Karpas-422 (cell line): ENCODE measurements at places on chromosomes 5 and 9. TPM values are rescaled to one million over a fixed set of nuclear protein-coding genes. Genes with fewer than 3 reads are reported as not detected.

- DNase-seq = peak; percentile 87
- peaks cover 13% of the 10 kb centered on the region for H3K4me1 ChIP-seq
- 0 out of 2 replicates have a peak, but pooled peaks cover 2% of the 10 kb centered on the region for H3K27me3 ChIP-seq
- no peak within 1 kb of the TSS for H3K27ac ChIP-seq
- H3K4me3 ChIP-seq = peak within 1 kb of the TSS; percentile 66
These were observed at the start of gene PCDHB14 for GRCh38 chr5:141223112-141223783. Gene PCDHB14, plus strand, starts transcription at chr5:141223343. Its CDS starts 163 bp downstream, at chr5:141223506.

GRCh38 chr5:125152044-125152443 lies 405.6 kb upstream of the ZNF608 start:
- H3K4me3 ChIP-seq = no peak overlapping the region
- DNase-seq = no peak
- H3K4me1 ChIP-seq = no peaks in the 10 kb centered on the region
- H3K27me3 ChIP-seq = no peaks in the 10 kb centered on the region

GRCh38 chr9:68493958-68494577 lies 46.6 kb downstream of the TMEM252 start:
- H3K4me3 ChIP-seq = no peak overlapping the region
- no peak overlapping the region for H3K27ac ChIP-seq
- no peak for DNase-seq
- H3K36me3 ChIP-seq = no peaks in the 10 kb centered on the region
- no peaks in the 10 kb centered on the region for H3K27me3 ChIP-seq

The IL5 gene
- not detected in 2 replicates for total RNA-seq

The PROB1 gene
- 0.78 and 2.3 TPM in 2 replicates for total RNA-seq

The BRINP1 gene
- total RNA-seq = not detected in 2 replicates

The SCGB3A2 gene
- not detected in 2 replicates for total RNA-seq

- H3K4me3 ChIP-seq = no peak overlapping the region
- H3K27me3 ChIP-seq = no peaks in the 10 kb centered on the region
- no peaks in the 10 kb centered on the region for H3K4me1 ChIP-seq
- no peak overlapping the region for H3K27ac ChIP-seq
- no peaks in the 10 kb centered on the region for H3K36me3 ChIP-seq
These were observed 27.8 kb upstream of the GDNF start for GRCh38 chr5:37867654-37868053.

- peaks cover 45% of the 10 kb centered on the region for H3K36me3 ChIP-seq
- H3K27ac ChIP-seq = peak overlapping the region; percentile 54
- H3K4me3 ChIP-seq = no peak overlapping the region
- no peaks in the 10 kb centered on the region for H3K27me3 ChIP-seq
- no peak for DNase-seq
These were observed 64.8 kb downstream of the ZCCHC7 start for GRCh38 chr9:37184905-37185867.

The IFNA8 gene
- not detected in 2 replicates for total RNA-seq

The ACOT12 gene
- 0.18 and 0.26 TPM in 2 replicates for total RNA-seq

DNA sequence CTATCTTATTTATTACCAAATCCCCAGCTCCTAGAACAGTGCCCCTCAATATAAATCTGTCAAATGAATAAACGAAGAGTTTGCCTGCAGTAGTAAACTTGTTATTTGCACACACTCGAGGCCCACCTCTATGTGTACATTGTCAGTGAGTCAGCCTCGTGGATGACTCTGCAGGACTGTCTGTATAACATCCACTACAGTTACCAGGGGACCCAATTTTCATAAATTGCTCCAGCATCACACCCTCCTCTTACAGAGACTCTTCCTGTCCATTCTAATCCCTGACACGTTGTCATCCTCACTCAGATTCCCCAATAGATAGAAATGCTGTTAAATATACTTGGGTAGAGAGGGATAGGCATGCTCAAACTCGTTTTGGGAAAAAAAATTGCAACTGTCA lies 478.5 kb downstream of the RAB3C start:
- no peaks in the 10 kb centered on the region for H3K27me3 ChIP-seq
- no peak overlapping the region for H3K4me3 ChIP-seq
- DNase-seq = no peak
- H3K36me3 ChIP-seq = no peaks in the 10 kb centered on the region

- H3K27ac ChIP-seq = no peak overlapping the region
- DNase-seq = no peak
- no peaks in the 10 kb centered on the region for H3K4me1 ChIP-seq
- no peak overlapping the region for H3K4me3 ChIP-seq
- H3K36me3 ChIP-seq = no peaks in the 10 kb centered on the region
These were observed 249.9 kb downstream of the MARCHF11 start for GRCh38 chr5:15929611-15930263.

DNA sequence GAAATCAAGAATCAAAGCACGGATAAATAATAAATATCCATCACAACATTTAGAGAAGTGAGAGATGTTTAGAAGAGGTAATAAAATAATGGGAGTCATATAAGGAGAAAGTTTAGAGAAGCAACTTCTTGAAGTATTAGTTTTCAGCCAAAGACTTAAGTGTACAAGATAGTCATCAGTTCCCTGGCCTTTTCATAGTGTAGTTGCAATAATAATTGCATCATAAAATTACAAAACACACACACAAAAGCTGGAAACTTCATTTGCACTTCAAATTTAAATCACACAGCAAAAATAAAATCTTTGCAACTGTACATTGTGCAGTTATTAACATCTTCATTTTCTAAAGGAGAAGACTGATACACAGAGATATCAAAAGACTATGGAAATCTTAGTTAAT lies 319.1 kb upstream of the RGMB start:
- peaks cover 14% of the 10 kb centered on the region for H3K4me1 ChIP-seq
- no peak overlapping the region for H3K27ac ChIP-seq
- no peaks in the 10 kb centered on the region for H3K36me3 ChIP-seq

- H3K27me3 ChIP-seq = no peaks in the 10 kb centered on the region
- H3K4me3 ChIP-seq = no peak overlapping the region
- no peak for DNase-seq
- no peaks in the 10 kb centered on the region for H3K36me3 ChIP-seq
- H3K27ac ChIP-seq = no peak overlapping the region
- H3K4me1 ChIP-seq = no peaks in the 10 kb centered on the region
These were observed 50.3 kb downstream of the MYO10 start for GRCh38 chr5:16885635-16886365.

- H3K4me3 ChIP-seq = no peak overlapping the region
- H3K4me1 ChIP-seq = no peaks in the 10 kb centered on the region
- no peak for DNase-seq
- H3K27ac ChIP-seq = no peak overlapping the region
- no peaks in the 10 kb centered on the region for H3K27me3 ChIP-seq
- H3K36me3 ChIP-seq = no peaks in the 10 kb centered on the region
These were observed 100.2 kb upstream of the OTULINL start for GRCh38 chr5:14481349-14481748.

DNA sequence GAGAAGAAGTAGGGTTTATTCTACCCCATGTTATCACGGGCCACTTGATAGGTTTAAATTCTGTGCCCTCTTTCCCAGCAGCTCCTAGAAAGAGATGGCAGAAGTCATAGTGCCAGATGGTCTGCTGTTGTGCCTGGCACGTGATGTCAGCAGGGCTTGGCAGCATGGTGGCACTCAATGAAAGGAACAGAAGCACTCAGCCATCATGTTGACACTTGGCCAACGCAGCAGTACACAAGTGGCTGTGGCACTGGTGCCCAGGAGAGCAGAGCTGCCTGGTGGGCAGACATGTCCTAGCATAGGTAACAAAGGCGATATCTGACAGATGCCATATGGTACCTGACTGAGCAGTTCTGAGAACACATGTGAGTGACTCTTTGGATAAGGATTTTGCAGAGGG lies 796.4 kb upstream of the ACO1 start:
- no peak overlapping the region for H3K4me3 ChIP-seq
- no peaks in the 10 kb centered on the region for H3K36me3 ChIP-seq
- DNase-seq = no peak
- no peak overlapping the region for H3K27ac ChIP-seq
- H3K27me3 ChIP-seq = no peaks in the 10 kb centered on the region

DNA sequence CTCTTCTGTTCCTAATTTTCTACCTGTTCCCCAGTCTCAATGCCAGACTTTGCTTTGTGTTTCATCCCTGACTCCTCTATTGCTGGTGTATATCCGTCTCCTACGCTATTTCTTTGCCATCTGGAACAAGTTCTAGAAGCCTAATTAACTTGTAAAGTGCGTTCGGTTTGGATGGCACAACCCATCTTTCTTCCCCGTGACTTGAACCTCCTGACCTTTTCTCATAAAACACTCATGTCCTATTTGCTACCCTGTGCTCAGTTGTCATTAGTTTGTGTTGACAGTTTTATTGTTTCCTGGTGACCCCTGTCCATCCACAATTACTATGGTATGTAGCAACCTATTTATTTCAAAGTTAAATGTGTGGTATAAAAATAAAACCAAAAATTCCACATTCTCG lies 323.5 kb downstream of the TLE4 start:
- no peak overlapping the region for H3K27ac ChIP-seq
- H3K4me1 ChIP-seq = no peaks in the 10 kb centered on the region
- no peak for DNase-seq
- H3K27me3 ChIP-seq = no peaks in the 10 kb centered on the region
- no peaks in the 10 kb centered on the region for H3K36me3 ChIP-seq
- no peak overlapping the region for H3K4me3 ChIP-seq

- no peak overlapping the region for H3K4me3 ChIP-seq
- no peaks in the 10 kb centered on the region for H3K27me3 ChIP-seq
- H3K27ac ChIP-seq = no peak overlapping the region
- H3K4me1 ChIP-seq = peaks cover 13% of the 10 kb centered on the region
- peak; percentile 30 for DNase-seq
These were observed 123.5 kb downstream of the TARS1 start for GRCh38 chr5:33563983-33564908.

The FABP6 gene
- total RNA-seq = 0.69 and 0.97 TPM in 2 replicates

DNA sequence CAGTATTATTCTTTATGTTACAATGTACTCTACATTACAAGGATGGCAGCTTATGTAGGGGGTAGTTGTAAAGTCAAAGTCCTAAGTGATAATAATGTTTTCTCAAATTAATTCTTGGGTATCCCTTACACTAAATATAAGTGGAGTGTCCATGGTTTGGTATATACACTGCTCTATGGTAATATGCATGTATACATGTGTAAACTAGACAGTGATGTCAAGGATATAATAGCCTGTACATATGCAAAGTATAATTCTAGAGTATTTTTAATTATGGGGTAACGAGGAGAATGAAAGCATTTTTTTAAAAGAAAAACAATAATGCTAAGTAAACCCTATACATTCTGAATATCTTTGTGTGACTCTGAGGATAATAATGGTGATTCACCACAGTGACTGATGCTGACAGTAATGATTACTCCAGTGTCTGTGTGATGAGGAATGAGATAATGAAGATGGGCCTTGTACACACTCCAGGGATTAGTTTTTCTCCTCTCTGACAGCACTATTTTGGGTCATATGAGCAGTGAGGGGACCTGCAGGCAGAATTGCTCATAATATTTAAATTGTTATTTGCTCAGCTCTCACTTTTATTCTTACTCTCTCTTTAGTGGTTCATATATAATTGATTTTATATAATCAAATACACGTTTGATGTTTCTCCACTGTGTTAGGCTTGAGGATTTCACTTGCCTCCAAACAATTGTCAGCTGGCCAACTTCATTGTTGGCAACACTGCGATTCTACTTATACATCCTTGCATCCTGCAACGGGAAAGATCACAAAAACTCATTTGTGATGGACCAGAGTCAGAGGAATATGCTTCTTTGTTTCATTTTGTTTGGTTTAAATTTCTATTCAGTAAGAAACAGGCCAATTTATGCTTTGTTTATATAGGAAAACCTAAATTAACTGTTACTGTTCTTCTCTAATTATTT lies 88.2 kb downstream of the NREP start:
- no peak overlapping the region for H3K27ac ChIP-seq
- no peaks in the 10 kb centered on the region for H3K36me3 ChIP-seq
- no peaks in the 10 kb centered on the region for H3K4me1 ChIP-seq
- no peak overlapping the region for H3K4me3 ChIP-seq
- DNase-seq = no peak

GRCh38 chr5:125609011-125609410 lies 814.2 kb upstream of the GRAMD2B start:
- H3K27me3 ChIP-seq = no peaks in the 10 kb centered on the region
- no peak for DNase-seq
- no peak overlapping the region for H3K27ac ChIP-seq
- no peak overlapping the region for H3K4me3 ChIP-seq

- H3K27ac ChIP-seq = no peak overlapping the region
- H3K4me3 ChIP-seq = no peak overlapping the region
- H3K4me1 ChIP-seq = no peaks in the 10 kb centered on the region
- no peak for DNase-seq
- H3K36me3 ChIP-seq = no peaks in the 10 kb centered on the region
These were observed 926.4 kb downstream of the MAT2B start for GRCh38 chr5:164431634-164432304.

DNA sequence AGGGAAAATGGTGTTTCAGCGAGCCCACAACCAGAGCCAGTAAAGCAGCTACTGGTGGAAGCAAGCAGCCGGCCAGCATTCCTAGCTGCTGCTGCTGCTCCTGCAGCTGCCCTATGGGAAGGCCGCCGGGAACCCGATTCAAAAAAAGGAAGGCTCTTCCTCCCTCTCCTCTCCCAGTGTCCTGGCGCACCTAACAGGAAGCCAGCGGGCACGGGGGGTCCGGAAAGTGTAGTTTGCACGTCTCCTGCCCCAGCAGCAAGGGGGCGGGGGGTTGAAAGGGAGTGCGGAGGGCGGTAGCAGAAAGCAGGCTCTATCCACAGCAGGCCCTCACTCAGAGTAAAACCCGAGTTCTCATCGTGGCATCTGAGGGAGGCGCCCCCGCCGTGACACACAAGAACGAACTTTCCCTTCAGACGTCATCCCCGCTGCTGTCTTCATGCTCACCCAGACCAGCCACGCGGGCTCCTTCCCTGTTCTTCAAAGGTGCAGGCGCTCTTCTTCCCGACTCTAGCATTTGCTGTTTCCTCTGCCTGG lies 16.5 kb downstream of the GRXCR2 start:
- no peaks in the 10 kb centered on the region for H3K4me1 ChIP-seq
- no peak overlapping the region for H3K27ac ChIP-seq
- no peak overlapping the region for H3K4me3 ChIP-seq
- no peak for DNase-seq
- H3K27me3 ChIP-seq = no peaks in the 10 kb centered on the region
- H3K36me3 ChIP-seq = no peaks in the 10 kb centered on the region

The AKNA gene
- total RNA-seq = 77.9 and 122 TPM in 2 replicates

The DIRAS2 gene
- total RNA-seq = not detected in 2 replicates

The PCSK1 gene
- not detected in 2 replicates for total RNA-seq

- no peak for DNase-seq
- H3K4me1 ChIP-seq = peaks cover 21% of the 10 kb centered on the region
- no peak overlapping the region for H3K4me3 ChIP-seq
- no peaks in the 10 kb centered on the region for H3K36me3 ChIP-seq
- H3K27ac ChIP-seq = no peak overlapping the region
These were observed 177.9 kb downstream of the MACROH2A1 start for GRCh38 chr5:135221187-135221473.

The SEMA5A gene
- not detected in 2 replicates for total RNA-seq

GRCh38 chr5:98104454-98105188 lies 668.8 kb upstream of the RGMB start:
- no peaks in the 10 kb centered on the region for H3K27me3 ChIP-seq
- no peaks in the 10 kb centered on the region for H3K36me3 ChIP-seq
- H3K27ac ChIP-seq = no peak overlapping the region
- H3K4me3 ChIP-seq = no peak overlapping the region
- DNase-seq = no peak

The KCNMB1 gene
- not detected in 2 replicates for total RNA-seq

The PLAC8L1 gene
- 2.0 TPM in 1 of 2 replicates, not detected in the other for total RNA-seq

The PCDHA1 gene
- total RNA-seq = not detected in 2 replicates
